ENCODE measurements at places on chromosomes 2 and 18.

- no peak for DNase-seq
Observed at GRCh38 chr2:65778137-65778536, 345.7 kb upstream of the SPRED2 start.

GRCh38 chr2:197145471-197146056 lies 165.0 kb downstream of the ANKRD44 start:
- no peak for DNase-seq

DNA sequence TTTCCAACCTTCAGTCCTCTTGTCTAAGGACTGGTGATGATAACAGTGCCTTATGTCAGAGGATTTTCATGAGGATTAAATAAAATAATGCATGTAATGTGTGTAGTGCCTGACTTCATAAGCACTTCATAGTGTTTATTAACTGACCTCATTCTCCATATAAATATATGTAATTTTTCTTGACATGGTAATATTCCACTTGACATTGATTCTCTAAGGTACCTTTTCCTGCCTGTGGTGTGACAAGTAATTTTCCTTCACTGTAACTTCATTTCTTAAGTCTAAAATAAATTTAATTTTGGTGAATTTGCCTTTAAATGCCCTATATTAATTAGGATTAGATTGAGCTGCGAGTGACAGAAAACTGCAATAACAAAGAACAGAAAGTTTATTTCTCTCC lies 27.3 kb downstream of the SLC20A1 start:
- DNase-seq = no peak

DNA sequence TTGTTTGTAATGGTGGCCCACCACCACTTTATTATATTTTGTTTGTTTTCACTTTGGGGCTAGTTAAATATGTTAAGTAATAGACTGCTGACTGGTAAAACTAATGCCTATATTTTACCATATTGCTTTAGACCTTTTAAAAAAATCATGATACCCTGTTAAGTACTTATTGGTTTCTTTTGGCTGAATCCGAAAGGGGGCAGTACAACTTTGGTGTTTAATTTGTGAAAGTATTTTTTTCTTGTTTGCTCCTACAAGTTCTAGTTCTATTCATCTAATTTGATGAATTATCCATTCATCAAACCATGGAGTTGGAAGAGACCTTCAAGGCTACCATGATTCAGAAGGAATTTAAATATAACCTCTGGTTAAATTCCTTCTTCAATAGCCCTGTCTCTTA lies 147.0 kb downstream of the MBD5 start:
- DNase-seq = no peak

DNA sequence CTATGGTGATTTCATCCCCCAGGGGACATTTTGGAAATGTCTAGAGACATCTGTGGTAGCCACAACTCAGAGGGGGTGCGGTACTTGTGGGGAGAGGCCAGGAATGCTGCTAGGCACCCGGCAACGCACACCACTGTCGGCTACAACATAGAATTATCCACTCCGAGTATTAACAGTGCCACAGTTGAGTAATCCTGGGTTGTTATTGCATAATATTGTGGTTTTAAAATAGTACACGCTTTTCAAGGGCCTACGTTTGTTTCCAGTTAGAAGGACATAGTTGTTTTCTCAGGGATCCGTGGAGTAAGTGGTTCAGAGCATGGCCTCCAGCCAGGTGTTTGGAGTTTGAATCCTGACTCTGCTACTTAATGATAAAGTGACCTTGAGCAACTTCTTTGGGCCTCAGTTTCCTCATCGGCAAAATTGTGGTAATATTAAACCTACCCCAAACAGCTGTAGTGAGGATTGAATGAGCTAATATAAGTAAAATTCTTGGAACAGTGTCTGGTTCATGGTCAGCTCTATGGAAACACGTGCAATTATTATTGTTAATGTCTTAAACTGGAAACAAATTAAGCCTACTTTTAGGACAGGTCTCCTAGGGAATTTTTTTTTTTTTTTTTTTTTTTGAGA lies 24.5 kb downstream of the CYP27A1 start:
- DNase-seq = no peak

DNA sequence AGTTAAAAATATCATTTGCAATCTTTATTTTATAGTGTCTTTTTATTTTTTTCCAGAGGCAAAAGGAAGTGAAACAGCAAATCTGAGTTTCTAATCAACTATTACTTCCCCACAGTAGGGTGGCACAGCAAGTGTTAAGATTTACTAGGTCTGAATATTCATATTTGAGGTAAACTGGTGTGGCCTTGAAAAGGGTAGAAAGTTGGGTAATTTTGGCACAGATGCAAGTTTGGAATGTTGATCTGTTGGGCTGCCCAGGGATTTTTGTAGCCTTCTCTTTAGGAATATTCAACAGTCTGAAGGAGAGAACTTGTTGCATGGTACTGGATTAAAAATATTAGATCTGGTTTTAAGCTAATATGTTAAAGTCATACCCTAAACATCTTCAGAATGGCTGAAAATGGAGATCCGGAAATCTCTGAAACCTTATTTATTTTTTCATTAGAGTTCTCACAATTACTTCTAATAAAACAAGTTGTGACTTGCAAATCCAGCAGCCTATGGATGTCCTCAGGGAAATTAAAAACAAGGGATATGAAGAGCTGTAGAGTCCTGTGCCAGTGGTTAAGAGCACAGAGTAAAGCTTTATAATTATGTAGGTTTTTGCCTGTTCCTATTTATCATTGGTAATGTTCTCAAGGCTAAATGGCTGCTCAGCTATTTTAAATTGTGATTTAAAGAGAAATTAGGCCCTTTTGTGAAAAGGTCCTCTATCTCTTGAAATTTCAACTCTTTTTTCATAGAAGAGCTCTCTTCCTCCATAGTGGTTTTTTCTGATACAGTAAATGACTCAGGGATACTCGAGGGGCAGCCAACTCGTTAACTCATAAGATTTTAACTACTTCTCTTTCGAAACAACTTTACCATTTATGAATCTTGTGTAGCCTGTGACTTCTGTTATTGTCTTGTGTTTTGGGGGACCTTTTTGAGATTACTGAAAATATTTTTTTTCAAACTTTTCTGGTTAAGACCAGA lies 11.0 kb downstream of the TANK start:
- DNase-seq = no peak

GRCh38 chr2:241123816-241124536 lies 21.9 kb upstream of the MTERF4 start:
- DNase-seq = no peak

GRCh38 chr18:42706618-42707017 lies 408.9 kb downstream of the RIT2 start:
- no peak for DNase-seq

GRCh38 chr2:132754867-132755472 lies 85.0 kb upstream of the LYPD1 start:
- DNase-seq = no peak

DNA sequence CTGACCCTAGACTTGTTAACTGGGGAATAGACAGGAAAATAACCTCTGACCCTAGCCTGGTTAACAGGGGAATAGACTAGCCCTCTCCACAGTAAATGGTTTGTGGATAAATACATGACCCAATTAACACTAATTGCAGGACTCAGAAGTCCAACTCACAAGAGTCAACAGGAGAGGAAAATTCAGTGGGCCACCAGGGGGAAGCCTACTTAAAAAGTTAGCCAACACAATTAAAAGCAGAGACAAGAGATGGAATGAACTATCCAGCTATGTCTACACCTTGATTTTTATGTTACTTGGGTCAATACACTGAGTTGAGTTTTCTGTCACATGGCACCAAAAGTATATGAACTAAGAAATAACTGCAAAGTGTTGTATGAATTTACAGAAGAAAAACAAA lies 158.8 kb upstream of the SLC39A10 start:
- DNase-seq = peak; percentile 38

DNA sequence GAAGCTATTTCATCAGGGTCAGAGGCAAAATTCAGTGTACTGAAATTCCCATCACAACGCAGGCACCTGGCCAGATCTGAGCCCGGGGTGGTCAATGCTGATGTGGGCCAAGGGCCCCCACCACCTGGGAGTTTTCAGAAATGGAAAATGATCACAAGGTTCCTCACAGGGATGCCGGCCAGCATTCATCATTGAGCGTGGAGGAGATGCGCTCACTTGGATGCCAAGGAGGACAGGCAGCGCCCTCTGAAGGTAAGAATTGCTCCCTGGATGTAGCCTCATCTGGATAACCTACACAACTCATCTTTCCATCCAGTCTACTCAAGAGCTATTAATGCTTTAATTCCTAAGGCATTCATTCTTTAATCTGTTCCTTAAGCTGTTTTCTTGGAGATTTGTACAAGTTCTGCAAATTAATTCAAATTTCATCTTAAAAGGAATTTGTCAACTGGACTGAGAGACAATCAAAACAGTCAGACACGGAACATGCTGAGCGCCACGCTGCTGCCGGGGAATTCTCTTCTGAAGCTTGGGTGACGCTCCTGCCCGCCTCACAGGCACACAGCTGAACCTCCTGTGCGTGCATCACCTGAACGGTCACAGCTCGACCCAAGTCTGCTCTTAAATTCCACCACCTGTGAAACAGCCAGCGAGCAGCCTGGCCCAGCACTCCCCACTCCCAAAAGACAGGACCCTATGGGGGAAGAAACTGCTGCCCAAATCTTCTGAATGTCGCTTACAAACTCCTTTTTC lies 206.7 kb downstream of the HDAC4 start:
- no peak for DNase-seq

- DNase-seq = no peak
Observed at GRCh38 chr2:174870787-174871186, 106.5 kb upstream of the CHRNA1 start.

DNA sequence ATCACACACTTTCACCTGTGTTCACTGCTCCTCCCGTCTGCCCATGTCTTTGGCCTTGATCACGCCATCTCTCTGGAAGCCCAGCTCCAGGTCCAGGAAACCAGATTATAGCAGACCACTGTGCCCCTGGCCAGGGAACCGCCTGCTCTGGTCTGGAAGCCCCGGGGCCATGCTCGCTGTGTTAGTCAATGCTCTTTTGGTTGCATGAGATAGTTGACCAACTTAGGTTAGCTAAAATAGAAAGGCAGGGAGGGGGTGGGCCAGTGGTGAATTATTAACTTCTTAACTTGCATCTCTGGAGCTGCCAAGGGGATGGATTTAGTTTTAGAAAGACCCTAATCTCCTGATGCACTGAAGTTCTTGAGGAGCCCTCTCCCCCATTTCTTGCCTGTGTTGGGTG lies 232.7 kb downstream of the AGAP1 start:
- no peak for DNase-seq

DNA sequence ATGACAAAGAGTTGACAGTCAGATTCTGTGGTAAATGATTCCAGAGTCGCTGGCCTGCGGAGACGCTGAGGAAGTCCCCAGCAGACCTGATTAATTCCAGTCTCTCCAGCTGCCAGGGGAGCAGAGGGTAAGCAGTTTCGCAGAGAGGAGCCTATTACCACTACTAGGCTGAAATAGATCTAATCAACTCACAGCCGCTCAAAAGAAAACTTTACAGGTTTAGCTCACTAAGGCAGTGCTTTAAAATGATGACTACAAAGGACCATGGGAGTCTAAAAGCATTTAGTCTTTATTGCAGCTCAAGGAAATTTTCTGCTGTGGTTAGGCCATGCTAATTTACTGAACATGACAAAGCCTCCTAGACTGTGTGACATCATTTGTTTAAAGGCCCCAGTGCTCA lies 445.6 kb upstream of the POU3F3 start:
- no peak for DNase-seq

GRCh38 chr2:13522917-13523821 lies 806.4 kb downstream of the TRIB2 start:
- no peak for DNase-seq

DNA sequence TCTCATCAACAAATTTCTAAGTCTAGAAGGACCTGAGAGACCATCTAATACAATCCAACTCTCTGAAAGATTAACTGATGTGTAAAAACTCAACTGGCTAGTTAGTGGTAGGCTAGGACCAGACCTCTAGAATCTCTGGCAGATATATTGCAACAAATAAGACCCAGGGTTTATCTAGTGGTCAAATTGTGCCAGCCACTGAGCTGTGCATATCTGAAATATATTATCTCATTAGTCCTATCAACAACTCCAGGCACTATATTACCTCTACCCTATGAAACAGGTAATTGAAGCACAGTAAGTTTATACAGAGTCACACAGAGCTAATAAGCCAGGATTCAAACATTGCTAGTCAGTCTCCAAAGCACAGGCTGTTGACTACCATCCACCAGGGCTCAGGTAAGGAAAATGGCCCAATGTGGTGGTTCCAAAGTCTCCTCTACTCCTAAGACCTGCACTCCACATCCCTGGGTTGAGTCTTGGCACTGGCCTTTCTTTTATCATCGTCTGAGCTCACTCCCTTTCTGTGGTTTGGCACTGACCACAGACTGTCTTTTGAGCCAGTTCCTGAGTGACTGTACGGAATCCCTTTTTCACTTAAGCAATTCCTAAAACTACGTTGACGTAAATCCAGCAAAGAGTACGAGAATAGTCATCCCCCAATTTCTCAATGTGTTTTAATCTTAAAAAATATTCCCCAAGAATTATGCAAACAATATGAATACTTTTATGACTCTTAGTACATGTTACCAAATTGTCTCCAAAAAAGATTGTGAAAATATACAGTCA lies 11.9 kb upstream of the PID1 start:
- no peak for DNase-seq

DNA sequence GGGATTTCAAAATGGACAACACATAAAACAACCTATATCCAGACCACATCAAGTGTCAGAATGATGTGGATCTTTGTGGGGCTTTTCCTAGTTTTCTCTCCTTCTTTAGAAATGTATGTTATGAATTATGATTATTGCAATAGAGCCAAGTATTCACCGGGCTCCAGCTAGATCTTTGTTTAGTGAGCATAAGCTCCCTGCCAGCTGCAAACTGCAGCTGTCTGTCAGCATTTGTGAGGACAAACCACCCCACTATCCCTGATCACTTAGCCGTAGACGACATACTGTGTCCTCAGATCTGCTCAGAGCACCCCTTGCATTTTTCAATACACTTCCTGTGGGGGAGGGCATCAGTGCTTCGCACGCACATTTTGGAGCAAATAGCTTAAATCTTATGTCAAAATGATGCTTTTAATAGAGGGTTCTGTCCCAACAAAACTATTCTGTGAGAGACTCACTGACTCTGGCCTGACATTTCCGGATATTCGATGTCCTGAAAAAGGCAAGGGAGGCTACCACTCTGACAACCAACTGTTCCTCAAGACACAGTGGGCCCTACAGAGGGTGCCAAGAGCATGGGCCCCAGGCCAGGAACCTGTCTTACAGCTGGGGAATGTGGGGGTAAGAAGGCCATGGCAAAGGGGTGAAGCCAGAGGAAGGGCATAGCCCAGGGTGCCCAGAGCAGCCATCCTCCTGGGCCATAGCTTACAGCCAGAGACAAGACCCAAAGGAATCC lies 346.0 kb downstream of the ARHGAP15 start:
- DNase-seq = no peak

DNA sequence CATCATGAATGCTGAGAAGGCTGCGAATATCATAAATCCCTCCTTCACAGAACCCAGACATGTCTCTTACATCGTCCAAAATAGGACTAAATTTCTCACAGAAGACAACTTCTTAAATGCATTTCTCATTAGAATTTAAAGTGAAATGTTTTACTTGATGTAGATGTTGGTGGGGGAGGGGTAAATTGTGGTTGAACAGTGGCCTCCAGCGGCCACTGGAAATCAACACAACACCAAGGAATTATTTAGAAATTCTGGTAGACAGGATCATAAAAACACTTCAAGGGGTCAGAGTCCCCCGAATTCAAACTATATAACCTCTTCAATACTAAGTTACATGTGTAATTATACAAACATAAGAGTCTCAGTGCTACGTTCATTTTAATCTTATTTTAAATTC lies 135.9 kb downstream of the ABCA12 start:
- no peak for DNase-seq

- peak; percentile 4 for DNase-seq
Observed at GRCh38 chr2:224909885-224910573, 132.2 kb downstream of the DOCK10 start.
